ENCODE measurements at places on chromosomes 7 and 10. TPM values are rescaled to one million over a fixed set of nuclear protein-coding genes. Genes with fewer than 3 reads are reported as not detected.

Gene NUDT13
- 4.5 TPM for polyA plus RNA-seq

Gene SCRN1
- 12.1 TPM for polyA plus RNA-seq

Gene NOBOX
- polyA plus RNA-seq: not detected

Gene LIPN
- polyA plus RNA-seq: 8.9 TPM

Gene C10orf105
- 0.48 TPM for polyA plus RNA-seq

Gene SH2B2
- 26.3 TPM for polyA plus RNA-seq

Gene PRTFDC1
- not detected for polyA plus RNA-seq

Gene HMX3
- not detected for polyA plus RNA-seq

Data from CD14-positive monocyte (primary cell).